Ammon's horn (tissue), 1 donor: ENCODE measurements at places on chromosomes 2 and 18.

GRCh38 chr2:219215871-219216534 lies 2.8 kb downstream of the ABCB6 start:
- no peak for DNase-seq

DNA sequence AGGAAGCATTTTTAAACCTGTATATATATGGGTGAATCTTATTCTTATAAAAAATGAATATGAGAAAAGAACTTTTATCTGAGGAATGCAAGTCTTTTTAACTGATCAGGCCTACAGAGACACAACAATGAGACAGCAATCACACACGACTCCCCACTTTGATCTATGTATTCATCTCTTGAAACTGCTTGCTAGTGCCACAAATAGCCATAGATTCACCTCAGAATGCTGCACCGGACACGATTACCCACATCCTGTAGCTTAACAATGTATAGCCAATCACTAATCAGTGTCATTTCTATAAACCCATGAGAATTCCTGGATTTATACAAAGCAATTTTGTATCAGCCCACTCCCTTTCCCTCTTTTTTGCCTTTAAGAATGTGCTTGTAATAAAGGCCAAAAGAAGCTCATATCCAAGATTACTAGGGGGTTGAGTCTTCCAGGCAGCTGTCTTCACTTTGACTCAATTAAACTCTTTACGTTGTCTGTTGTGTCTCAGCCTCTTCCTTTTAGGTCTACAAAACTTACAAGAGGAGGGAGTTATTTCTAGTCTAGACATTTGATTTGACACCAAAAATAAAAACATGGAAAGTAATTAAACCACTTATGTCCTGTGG lies 94.9 kb downstream of the MBD2 start:
- no peak for DNase-seq

GRCh38 chr18:48017635-48018034 lies 87.2 kb upstream of the SMAD2 start:
- DNase-seq: no peak

DNA sequence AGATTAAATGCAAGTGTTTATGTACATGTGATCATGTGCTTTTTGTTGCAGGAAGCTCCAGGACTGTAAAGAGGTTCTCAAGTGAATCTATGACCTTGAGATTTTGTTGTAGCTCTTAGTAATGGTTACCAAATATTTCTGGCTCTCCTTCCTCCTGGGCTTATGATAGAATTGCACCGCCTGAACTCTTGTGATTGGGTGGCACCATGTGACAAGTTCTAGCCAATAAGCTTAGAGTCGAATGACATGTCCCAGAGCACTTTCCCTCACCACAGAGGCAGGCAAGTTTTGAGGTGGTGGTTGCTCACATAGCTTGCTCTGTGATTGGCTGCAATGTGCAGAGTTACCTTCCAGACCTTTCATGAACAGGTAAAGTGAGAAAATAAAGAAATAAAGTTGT lies 8.9 kb upstream of the SCG2 start:
- no peak for DNase-seq

DNA sequence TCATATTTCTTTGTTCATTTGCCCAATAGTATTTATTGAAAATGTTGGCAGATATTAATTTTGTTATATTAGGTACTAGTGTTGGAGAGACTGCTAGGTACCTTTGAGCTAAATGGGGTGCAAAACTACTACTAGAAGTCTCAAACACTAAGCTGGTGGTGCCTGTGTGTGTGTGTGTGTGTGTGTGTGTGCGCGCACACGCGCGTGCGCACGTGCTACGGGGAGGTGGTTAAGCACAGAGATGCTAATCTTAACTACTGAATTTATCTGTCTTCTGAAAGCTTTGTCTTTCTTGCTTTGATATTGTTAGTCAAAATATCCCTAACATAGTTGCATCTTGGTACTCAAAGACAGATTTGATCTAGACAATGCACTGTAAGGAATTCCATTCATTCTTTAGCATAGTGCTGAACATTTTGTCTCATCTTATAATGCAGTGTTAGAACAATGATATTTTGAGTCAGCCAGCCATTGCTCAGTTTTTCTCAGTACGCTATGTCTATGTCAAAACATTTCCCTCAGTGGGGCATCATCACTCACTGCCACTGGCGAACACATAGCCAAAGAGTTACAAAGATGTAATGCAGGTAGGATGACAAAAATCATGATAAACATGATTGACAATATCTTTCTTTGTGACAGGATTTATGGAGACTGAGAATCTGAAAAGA lies 396.0 kb upstream of the RGPD4 start:
- no peak for DNase-seq

- DNase-seq: peak; percentile 70
These were observed 1.2 kb downstream of the TMEM237 start for GRCh38 chr2:201642086-201642578.

GRCh38 chr2:187390891-187391290 lies 57.2 kb downstream of the CALCRL start:
- no peak for DNase-seq

- DNase-seq: no peak
These were observed 85.4 kb upstream of the ATG16L1 start for GRCh38 chr2:233165895-233166661.

- no peak for DNase-seq
These were observed 72.0 kb upstream of the MRPS9 start for GRCh38 chr2:104965900-104966299.

DNA sequence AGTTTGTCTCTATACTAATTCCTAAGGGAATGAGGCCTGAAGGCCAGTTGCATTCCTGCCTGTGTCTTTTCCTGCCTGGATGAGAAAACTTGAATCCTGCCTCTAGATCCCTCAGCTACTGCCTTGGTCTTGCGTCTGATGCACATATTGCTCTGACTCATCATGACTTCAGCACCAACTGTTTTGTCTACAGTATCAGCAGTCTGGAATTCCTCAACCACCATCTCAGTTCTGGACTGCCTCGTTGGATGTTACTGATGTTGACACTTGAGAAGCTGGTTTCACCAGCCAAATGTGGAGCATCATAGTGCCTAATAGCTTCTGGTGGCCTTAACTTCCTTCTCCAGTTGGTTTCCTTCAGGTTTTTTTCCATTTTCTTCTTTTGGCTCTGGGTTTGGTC lies 211.0 kb downstream of the CTNNA2 start:
- DNase-seq: peak; percentile 38

DNA sequence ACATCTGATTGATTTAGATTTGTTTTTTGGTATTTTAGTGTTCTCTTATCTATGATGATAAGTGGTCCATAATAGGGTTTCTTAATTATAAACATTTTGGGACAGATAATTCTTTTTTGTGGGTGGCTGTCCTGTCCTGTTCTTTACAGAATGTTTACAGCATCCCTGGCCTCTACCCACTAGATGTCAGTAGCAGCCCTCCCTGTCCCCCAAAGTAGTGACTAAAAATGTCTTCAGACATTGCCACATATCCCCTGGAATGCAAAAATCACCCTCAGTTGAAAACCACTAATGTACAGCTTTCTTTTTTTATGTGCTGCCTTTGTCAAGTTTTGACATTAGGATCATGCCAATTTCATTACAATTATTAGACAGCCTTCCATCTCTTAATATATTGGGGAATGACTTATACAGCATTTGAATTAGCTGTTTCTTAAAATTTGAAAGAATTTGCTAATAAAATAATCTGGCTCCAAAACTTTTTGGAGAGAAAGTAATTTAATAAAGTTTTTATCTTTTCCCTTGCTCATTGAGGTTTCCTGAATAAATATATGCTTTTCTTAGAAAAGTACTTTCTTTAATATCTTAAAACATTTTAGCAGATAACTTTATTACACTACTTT lies 19.5 kb downstream of the WIPF1 start:
- DNase-seq: peak; percentile 73

- DNase-seq: no peak
These were observed 50.4 kb upstream of the CNGA3 start for GRCh38 chr2:98295721-98296414.
